Smooth muscle cell of bladder (primary cell): ENCODE measurements at places on chromosomes 3 and 15. TPM values are rescaled to one million over a fixed set of nuclear protein-coding genes. Genes with fewer than 3 reads are reported as not detected.

NDUFB4 gene
- 36.7 and 36.8 TPM in 2 replicates for total RNA-seq

GOLGA8A gene
- 8.9 and 9.0 TPM in 2 replicates for total RNA-seq

DLL4 gene
- total RNA-seq = 0.46 and 0.85 TPM in 2 replicates

UBE2E2 gene
- total RNA-seq = 32.7 and 33.7 TPM in 2 replicates

LRTM1 gene
- not detected in 2 replicates for total RNA-seq

CACNA1D gene
- 0.14 and 0.28 TPM in 2 replicates for total RNA-seq

SHF gene
- 2.0 and 2.8 TPM in 2 replicates for total RNA-seq

EIF5A2 gene
- total RNA-seq = 13.4 and 15.7 TPM in 2 replicates

MOBP gene
- total RNA-seq = 2.3 TPM in 1 of 2 replicates, not detected in the other

CCR2 gene
- total RNA-seq = not detected in 2 replicates

SYNPR gene
- not detected in 2 replicates for total RNA-seq

PDZRN3 gene
- 72.0 and 77.3 TPM in 2 replicates for total RNA-seq

NUSAP1 gene
- total RNA-seq = 10.1 and 14.2 TPM in 2 replicates

SV2B gene
- under 0.01 and 0.18 TPM in 2 replicates for total RNA-seq

IL17RD gene
- 1.1 and 2.0 TPM in 2 replicates for total RNA-seq

TMED3 gene
- total RNA-seq = 198 and 201 TPM in 2 replicates

GOLGA6B gene
- 0.09 TPM in 1 of 2 replicates, not detected in the other for total RNA-seq

MUSTN1 gene
- not detected in 2 replicates for total RNA-seq

CAND2 gene
- 3.1 and 3.2 TPM in 2 replicates for total RNA-seq

GUCA1C gene
- not detected in 2 replicates for total RNA-seq

ADIPOQ gene
- total RNA-seq = not detected in 2 replicates

AHSG gene
- not detected in 2 replicates for total RNA-seq
